ENCODE measurements at places on chromosomes 7 and 10.

- no peak for DNase-seq
Observed at GRCh38 chr10:131588704-131589220, 277.2 kb upstream of the TCERG1L start.

DNA sequence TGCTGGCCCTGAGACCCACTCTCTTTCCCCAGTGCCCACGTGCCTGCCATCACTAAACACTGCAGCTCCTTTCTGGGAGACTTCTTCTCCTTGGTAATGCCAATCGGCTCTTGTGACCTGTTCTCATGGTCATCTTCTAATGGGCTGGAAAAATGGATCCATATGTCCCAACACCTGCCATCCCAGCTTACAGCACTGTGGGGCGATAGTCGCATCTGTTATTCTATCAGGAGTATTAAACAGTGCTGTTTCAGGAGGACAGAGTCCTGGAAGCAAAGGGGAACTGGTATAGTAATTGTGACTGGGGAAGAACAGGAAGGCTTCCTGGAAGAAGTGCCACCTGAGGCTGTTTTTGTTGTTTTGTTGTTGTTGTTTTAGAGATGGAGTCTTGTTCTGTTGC lies 411.2 kb downstream of the GLRX3 start:
- DNase-seq: no peak

DNA sequence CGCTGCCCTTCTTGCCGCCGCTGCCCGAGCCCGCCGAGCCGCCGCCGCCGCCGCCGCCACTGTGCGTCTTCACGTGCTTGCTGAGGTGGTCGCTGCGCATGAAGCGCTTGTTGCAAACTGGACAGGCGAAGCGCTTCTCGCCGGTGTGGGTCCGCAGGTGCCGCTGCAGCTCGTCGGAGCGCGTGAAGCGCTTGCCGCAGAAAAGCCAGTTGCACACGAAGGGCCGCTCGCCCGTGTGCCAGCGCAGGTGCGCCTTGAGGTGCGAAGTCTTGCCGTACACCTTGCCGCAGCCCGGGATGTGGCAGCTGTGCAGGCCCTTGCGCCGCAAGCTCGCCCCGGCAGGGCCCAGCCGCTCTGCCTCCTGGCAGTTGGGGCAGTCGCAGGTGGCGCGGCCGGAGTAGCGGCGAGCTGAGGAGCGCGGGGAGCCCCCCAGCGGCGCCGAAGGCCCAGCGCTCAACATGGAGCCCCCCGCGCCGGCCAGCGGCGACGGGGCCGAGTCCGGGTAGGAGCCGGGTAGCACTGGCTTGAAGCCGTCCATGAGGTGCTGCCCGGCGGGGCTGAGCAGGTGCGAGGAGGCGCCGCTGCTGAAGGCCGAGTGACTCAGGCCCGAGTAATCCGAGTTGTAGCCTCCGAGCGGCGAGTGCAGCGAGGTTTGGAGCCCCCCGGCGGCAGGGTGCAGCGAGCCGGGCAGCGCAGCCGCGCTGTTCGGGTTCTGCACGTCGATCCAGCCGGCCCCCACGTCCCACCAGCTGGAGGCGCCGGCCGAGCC lies 2.1 kb downstream of the SP8 start:
- DNase-seq: no peak

DNA sequence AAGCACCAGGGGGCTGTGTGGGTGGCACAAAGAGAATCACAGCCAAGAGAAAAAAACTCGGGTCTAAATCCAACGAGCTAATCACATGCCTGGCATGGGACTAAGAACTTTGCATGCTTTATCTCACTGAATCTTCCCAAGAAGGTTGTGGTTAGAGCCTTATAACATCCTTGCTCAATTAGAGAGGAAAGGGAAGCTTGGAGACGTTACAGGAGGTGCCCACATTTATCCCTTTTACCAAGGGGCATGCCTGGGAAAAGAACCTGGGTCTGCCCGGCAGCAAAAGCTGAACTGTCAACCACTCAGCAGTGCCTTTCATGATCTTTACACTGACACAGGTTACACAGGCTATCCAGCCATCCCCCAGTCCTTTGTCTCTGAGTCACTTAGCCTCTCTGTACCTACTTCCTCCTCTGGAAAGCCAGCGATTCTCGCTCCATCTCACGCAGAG lies 190.1 kb downstream of the PRPF18 start:
- no peak for DNase-seq

DNA sequence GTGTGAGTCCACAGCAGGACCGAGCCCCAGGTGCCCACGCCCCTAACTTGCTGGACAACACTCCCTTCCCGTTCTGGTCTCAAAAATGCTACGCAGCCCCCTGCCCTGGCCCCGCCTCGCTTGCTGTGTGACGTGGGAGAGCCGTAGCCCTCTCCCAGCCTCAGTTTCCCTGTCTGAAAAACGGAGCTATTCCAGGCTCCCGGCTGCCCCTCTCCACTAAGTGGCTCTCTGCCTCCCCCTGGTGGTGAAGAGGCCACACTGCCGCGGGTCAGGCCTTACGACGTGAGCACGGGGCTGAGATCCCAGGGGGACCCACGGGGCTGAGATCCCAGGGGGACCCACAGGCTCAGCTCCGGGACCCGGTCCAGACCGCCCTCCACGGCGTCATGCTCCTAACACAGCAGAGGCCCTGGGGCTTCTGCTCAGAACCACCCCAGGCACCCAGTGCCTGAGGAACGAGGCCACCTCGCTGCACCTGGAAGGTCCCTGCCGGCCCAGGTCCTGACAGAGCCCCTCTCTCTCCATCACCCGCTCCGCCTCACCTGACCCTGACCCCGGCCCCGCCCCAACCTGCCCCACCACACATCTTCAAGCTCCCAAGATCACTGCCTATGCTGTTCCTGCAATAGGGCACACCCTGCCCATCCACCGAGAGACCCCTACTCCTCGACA lies 26.7 kb downstream of the MICALL2 start:
- DNase-seq: peak; percentile 84

GRCh38 chr10:89846786-89847185 lies 145.4 kb downstream of the KIF20B start:
- DNase-seq: no peak

- DNase-seq: no peak
Observed at GRCh38 chr7:11934796-11935195, 102.8 kb upstream of the THSD7A start.

GRCh38 chr7:27185013-27185853 lies at the start of gene HOXA11:
Gene HOXA11 (minus strand): TSS chr7:27185232. CDS start chr7:27185144, 88 bp downstream.
- DNase-seq: no peak

DNA sequence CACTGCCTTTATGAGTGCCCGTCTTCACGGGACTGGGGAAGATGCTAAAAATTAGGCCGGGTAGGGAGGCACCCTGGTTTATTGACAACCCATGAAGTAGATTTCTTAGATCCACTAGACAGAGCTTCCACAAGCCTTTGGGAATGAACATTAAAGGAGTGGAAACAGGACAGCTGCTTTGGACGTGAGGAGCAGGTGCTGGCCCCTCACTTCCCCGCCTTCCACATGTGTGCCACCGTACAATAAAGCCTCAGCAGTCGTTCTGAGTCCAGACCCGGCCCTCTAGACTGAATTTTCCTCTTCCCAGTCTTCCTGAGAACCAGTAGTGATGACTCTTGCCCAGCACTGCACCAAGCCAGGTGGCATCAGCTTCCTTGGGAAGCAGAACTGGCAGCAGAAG lies 282.4 kb downstream of the CELF2 start:
- no peak for DNase-seq

DNA sequence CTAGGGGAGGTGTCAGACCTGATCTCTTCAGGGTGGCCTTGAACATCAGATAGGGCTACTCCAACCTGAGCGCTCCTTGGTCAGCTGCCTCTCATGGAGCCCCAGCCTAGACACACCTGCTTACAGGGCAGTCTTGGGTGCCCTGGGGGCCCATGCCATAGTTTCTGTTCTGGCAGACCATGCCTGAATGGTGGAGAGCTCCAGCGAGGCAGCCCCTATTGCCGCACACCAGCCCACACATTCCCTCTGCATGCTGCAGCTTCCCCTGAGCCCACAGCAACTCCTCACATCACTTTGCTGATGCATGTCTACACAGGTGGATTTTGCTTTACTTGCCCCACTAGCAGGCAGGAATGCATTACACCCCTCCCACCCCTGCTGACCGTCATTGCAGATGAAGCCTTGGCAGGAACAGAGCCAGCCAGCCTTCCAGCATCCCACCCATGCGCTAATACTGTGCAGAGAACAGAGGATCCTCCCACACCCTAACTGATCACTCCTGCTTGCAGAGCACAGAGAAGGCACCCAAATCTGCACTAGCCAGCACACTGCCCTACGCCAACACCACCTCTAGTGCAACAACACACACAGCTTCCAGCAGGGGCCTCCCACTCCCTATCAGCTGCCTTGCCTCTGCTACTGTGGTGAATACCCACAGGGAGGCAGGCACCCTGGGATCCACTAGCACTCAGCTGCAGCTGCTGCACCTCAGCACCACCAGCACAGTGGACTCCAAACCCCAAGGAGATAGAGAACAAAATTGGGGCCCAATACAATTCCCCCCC lies 43.0 kb upstream of the GRM3 start:
- no peak for DNase-seq

DNA sequence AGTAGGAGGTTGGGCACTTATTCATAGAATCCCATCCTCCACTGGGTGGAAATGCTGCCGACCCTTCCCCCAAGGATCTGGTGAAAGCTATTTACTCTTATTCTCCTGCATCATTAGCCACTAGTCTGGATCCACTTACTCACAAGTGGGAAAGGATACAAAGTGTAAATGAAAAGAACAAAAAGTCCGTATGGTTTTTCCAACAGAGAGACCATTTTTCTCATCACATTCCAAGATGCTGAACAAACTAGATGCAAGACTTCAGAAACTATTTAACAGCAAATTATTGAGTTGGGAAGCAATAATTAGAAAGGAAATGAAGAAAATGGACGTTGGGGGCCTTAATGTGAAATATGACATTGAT lies 242.4 kb upstream of the GLI3 start:
- no peak for DNase-seq

GRCh38 chr10:100327007-100327717 lies 2.9 kb downstream of the PKD2L1 start:
- no peak for DNase-seq

GRCh38 chr10:49661140-49661856 lies 18.2 kb upstream of the C10orf53 start:
- DNase-seq: no peak

GRCh38 chr7:154427533-154427932 lies 375.3 kb downstream of the DPP6 start:
- no peak for DNase-seq

- no peak for DNase-seq
Observed at GRCh38 chr7:29852457-29852856, 46.1 kb downstream of the WIPF3 start.

DNA sequence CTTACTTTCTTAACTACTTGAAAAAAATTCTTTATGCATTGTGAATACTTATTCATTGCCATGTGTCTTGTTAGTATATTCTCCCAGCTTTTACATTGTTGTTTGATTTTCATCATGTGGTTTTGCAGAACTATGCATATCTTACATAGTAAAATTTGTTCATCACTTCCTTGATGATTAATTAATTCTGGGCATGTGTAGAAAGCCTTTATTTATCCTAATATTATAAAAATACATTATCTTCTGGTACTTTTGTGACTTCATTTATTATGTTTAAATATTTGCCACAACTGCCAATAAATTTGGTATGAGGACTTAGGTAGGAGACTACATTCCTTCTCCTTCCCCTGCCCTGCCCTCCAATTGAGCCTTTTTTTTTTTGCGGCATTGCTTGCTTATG lies 166.0 kb upstream of the ZNF32 start:
- no peak for DNase-seq

GRCh38 chr7:155333346-155334234 lies 35.9 kb downstream of the INSIG1 start:
- DNase-seq: no peak

DNA sequence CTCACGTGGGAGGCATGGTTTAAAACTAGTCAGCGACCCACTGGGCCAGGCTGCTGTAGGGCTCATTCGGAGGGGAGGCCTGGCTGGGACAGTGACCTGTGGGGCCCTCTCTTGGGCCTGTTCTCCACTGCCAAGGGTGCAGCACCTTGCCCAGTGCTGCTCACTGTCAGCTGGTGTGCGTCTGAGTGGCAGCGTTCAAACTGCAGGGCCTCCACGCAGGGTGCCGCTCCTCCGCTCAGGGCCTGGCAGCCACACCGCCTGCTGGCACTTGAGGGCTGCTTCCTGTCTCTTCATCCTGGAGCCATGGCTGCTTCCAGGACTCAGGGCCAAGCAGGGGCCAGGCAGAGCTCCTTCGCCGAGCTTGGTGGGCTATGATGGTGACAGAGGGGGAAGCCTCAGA lies 18.3 kb downstream of the ADAMTS14 start:
- no peak for DNase-seq

DNA sequence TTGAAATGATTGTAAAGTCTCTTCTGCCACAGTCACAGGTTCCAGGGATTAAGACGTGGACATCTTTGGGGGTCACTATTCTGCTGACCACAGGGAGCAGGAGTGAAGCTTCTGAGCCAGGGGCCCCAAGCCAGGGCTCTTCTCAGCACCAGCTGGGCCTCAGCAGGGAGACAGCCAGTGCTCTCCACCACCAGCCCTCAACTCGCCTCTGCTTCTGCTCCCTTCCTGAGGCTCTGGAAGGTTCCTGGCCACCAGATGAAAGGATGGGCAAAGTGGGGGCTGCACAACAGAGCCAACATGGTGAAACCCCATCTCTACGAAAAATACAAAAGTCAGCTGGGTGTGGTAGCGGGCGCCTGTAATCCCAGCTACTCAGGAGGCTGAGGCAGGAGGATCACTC lies 11.2 kb upstream of the CRYGN start:
- no peak for DNase-seq

DNA sequence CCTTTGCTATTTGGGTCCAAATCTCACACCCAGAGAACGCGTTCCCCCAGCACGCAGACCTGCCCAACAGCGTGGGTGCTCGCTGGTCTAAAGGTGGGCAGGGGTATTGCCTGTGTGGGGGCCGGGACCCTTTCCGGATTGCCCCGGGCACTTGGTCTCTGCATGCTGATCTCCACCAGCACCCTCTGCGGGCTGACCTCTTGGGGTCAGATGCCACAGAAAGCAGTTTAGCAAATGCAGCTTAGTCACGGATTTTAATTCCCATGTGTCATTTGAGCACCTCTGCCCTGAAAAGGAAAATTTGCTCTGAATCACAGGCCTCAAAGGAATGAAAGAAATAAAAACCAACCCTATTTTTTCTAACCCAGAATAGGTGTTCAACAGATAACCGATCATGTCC lies 46.7 kb downstream of the PKD1L1 start:
- DNase-seq: no peak

- no peak for DNase-seq
Observed at GRCh38 chr10:1392127-1392526, 335.9 kb downstream of the WDR37 start.

DNA sequence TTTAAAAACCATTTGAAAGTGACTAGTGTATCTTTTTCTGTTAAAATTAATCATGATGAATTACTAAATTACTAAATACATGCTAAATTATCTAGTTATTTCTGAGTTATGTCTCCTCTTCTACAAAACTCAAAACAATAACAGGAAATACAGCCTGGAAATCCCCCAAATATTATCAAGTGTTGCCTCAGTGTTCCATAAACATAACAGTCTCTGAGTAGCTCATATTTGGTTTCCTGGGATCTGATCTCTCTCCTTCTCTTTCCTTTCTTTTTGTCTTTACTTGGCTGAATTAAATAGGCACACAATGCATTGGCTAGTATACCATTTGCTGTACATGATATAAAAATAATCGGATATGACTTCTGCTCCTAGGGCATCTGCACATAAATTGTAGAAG lies 277.6 kb upstream of the IGFBP3 start:
- no peak for DNase-seq
